ENCODE measurements at places on chromosomes 4 and X.

GRCh38 chrX:119729408-119730201, 28.8 kb upstream of the SOWAHD start:
- DNase-seq: peak; percentile 61

GRCh38 chr4:87843936-87844335, 11.2 kb downstream of the MEPE start:
- DNase-seq: no peak

- no peak for DNase-seq
Observed at GRCh38 chr4:128481752-128482480, 194.3 kb upstream of the PGRMC2 start.

- DNase-seq: no peak
Observed at GRCh38 chr4:64777286-64777685, 368.0 kb upstream of the TECRL start.

DNA sequence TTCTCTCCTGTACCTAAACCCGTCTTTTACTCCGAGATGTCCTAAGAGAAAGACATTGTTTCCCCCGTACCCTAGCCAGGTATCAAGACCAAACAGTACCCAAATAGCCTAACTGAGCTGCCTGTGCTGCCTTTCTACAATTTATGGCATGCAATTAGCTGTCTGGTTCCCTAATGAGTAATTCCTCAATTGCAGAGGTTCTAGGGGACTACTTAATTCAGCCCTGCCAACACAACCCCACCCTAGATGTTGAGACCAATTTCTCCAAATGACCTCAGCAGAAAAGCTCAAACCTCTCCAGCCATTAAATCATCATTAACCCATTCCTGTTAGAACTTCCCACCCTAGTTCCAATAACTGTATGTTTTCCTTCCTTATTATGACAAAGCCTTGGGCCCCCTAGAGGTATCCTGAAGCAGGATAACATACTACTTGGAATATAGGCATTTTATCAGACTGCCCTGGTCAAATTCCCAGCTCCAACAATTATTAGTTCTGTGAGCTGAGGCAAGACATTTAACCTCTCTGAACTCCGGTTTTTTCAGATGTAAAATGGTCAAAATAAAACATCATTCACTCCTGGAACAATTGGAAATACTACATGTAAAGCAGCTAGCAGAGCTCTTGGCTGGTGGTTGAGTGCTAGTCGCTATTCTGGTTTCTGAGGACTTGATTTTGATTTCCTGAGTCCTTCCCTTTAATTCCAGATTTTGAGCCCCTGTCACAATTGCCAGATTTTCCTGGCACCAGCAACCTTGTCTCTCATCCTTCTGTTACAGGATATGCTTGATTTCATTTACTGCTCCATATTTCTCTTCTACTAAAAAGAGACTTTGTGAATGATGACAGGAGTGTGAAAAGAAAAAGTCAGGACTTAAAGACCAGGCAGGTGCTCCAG, 244.6 kb upstream of the TENM3 start:
- no peak for DNase-seq

GRCh38 chr4:7710126-7710525, 229.5 kb downstream of the AFAP1 start:
- no peak for DNase-seq

DNA sequence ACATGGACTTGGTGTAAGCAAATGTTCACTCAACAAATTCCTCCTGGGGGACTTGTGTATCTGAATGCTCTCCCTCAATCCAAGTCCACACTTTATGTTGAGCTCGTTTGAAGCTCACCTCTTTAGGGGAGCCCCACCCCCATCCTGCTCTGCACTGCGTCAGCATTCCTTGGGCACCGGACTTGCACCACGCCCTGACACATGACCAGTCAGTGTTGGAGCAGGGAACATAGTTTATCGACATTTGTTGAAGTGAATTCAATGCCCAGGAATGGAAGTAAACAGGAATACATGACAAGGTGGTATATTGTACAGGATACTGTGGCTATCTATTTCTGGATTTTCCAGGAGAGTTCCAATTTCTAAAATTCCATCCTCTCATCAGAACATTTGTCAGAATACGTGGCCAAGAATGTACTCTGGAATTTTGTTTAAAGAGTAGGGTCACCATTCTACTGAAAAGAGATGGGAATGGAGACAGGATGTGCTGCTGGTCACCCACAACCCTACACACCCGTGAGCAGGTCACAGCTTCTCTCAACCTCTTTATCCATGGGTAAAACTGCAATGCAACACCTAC, 60.0 kb upstream of the LNX1 start:
- DNase-seq: no peak

GRCh38 chrX:150845091-150845490, 53.4 kb downstream of the CD99L2 start:
- no peak for DNase-seq

DNA sequence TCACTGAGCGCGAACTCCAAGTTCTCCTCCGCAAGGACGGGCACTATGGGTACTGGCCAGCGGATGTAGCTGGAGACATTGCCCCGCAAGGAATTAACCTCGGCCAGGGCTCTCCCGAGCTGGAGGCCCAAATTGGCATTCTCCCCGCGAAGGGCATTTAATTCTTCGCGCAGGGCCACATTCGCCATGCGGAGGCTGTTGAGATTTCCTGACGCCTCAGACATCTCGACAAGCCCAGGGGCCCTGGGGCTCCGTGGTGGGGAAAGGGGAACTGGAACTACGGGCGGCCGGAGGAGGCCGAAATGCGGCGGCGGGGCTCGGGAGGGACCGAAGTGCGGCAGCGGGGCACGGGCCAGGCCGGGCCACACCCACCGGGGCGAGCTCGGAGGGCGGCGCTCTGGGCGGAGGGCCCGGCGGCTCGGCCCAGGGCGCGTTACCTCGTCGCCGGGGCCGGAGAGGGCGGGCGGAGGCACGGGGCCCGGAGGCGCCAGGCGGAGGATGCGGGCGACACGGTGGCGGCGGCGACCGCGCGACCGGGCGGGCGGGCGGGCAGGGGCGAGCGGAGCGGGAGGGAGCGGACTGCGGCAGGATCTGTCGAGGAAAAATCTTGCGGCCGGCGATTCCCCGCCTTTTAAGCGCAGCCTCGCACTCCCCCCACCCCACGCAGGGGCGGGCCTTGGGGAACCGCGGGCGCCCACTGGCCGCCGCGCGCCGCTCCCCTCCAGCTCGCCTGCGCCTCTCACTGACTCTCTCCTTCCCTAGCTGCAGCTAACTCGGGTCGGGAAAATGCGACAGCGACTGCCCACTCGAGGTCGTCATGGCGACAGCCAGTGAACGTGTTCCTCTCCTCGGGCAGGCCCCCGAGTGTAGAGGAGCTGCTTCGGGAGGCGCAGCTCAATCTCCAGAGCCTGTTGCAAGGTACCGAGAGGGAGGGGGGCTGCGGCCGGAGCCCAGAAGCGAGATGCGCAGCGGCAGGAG, at the start of gene RTL5:
Gene RTL5, minus strand, starts transcription at position 599 of the 978 bp plus-strand sequence.
- DNase-seq: peak; percentile 42

DNA sequence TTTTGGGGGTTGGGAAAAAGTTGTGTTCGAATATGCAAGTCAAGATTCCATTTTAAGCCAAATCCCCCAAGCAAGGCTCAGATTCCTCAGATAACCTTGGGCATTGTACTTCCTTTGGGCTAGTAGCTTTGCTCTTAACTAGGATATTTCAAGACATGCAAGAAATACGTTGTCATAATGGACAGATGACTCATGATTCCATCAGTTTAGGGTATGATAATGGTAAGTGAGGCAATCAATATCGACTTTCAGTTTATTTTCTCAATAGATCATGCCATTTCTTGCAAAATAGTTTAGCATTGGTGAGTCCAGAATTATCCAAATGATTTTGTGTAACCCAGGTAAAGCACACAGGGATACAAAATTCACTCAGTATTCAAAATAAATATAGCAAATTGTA, 25.4 kb downstream of the CFAP299 start:
- no peak for DNase-seq

DNA sequence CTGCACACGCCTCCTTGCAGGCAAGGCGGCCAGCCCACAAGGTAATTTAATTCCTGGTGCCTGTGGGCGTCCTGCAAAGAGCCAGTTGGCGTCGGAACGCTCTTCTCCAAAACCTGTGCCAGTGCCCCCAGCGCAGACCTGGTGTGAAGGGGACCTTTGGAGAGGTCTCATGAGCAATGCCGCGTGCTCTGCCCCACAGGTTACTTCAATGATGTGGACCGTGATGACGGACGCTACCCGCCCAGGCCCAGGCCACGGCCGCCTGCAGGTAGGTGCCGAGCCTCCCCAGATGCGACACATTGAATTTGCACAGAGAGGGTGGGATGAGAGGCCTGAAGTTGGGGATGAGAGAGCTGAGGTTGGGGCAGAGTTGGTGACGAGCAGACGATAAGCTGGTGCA, 34.4 kb upstream of the GYG2 start:
- DNase-seq: no peak

DNA sequence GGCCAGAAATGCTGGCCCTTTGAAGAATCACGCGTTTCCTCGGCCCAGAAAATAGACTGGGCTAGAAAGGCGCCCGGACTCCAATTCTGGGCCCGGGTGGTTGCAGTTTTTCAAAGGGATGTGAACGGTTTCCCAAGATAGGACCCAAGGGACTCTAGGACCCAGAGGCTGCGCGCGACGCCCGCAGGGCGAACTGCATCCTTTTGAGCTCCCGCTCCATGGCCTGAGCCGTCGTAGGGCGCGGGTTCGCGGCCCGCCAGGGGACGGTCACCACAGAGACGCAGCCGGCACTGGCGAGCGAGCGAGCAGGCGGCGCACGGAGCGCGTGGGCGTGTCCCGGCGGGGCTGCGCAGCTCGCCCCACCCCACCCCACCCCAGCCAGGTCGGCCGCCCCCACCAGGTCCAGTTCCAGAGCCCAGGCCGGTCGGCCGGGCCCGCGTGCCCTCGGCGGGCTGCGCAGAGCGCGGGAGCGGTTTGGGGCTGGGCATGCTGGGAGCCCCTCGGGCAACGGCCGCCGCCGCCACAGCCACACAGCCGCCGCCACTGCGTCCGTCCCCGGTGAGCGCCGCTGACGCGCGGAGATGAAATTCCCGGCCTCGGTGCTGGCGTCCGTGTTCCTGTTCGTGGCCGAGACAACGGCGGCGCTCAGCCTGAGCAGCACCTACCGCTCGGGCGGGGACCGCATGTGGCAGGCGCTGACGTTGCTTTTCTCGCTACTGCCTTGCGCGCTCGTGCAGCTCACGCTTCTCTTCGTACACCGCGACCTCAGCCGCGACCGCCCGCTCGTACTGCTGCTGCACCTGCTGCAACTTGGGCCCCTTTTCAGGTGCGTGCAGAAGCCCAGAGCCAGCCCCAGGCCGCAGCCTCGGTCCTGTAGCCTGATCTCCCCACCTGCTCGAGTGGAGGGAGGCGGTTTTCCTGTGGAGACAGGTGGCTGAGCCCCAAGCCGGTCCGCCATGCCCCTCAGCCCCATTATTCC, at the start of gene XK:
Gene XK, plus strand, starts transcription at position 411 of the 979 bp plus-strand sequence. Its CDS starts 171 bp downstream, at position 582.
- DNase-seq: peak; percentile 31

DNA sequence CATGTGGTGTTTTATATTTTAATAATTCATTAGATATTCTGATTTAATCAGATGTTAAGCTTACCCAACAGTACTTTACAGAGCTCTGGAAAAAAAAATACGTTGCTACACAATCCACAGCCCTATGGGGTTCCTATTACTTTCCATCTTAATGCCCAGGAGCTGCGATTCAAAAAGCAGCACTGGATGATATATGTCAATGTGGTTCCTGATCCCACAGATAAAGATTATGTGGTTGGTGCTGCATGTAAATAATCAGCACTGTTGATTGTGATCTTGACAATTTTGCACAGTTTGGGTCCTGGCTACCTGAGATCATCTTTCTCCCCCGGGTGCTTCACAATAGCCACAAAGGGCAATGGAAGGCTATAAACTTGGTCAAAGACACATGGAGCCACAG, 72.7 kb upstream of the DCLK2 start:
- DNase-seq: no peak

- DNase-seq: no peak
Observed at GRCh38 chr4:47654972-47655693, 170.1 kb downstream of the ATP10D start.

DNA sequence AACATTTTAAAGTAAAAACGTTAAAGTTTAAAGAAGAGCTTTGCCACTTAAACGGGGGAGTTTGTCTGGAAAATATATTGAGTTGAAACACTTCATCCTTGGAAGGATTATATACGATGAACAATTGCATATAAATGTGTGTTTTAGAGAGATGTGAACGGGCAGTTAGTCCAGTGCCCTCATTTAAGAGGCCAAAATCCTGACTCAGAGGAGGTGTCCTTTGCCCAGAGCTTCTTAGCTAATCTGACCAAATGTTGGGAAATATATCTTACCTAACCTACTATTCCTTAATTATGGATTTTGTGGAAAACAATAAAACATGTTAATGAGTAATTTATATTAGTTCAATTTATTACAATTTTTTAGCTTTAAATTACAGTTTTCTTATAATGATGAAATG, 327.2 kb upstream of the DIPK2B start:
- no peak for DNase-seq

DNA sequence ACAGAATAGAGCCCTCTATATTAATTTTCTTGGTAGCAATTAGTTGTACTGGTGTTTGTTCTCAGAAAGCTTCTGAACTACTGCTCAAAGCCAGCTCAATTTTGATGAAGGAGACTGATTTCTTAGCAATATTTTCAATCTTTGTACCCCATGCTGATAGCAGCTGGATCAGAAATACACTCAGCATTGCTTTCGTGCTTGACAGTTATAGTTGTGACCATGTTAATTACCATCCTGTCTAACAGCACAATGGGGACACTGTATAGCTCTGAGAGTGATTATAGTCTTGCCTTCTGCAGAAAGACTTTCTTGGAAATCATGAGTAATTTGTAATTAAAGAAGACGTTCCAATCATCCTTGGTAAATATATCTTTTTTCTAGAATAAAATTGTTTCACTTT, 79.7 kb upstream of the GNPDA2 start:
- no peak for DNase-seq

DNA sequence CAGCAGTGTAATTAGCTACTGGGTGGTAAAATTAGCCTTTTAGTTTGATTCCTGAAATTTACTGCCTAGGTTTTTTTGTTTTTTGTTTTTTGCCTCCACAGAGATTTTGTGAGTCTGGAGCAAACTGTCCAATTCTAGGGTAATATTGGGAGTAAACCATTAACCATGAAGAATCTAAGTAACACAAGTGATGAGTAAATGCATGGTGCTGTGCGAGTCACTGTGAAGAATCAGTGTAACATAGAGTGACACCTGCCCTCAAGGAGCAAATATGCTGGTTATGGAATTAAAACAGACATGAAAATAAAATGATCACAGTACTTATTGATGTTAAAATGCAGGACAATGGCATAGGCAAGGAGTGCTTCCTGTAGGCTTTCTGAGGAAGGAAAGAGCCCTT, 60.1 kb downstream of the LRP2BP start:
- DNase-seq: no peak

GRCh38 chr4:113125418-113125817, 76.0 kb downstream of the ANK2 start:
- no peak for DNase-seq

- DNase-seq: no peak
Observed at GRCh38 chr4:168914095-168914494, 96.0 kb downstream of the CBR4 start.

GRCh38 chr4:41880840-41881831, 54.1 kb upstream of the TMEM33 start:
- DNase-seq: no peak

GRCh38 chr4:86307432-86307831, 52.4 kb downstream of the MAPK10 start:
- DNase-seq: no peak

- DNase-seq: no peak
Observed at GRCh38 chrX:82320569-82320968, 1118.7 kb downstream of the SH3BGRL start.
